ENCODE measurements at places on chromosomes 4 and X.

DNA sequence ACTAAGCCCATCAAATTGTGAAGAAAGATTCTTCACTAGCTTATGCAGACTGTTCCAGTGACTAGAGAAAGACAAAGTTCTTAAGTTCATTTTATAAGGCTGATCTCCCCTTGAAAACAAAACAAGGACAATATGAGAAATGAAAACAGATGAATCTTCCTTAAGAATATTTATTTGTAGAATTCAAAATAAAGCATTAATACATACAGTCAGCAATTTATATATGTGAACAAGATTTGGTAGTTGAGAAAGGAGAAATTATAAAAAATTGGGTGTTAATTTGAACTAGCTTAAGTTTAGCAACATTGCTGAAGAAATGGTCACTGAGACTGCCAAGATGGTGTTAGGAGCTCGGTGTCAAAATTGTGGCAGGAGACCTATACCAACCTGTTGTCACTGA is 41.4 kb upstream of the TAPT1 start:
- DNase-seq: no peak

GRCh38 chr4:55661398-55662056 is 25.4 kb upstream of the NMU start:
- no peak for DNase-seq

DNA sequence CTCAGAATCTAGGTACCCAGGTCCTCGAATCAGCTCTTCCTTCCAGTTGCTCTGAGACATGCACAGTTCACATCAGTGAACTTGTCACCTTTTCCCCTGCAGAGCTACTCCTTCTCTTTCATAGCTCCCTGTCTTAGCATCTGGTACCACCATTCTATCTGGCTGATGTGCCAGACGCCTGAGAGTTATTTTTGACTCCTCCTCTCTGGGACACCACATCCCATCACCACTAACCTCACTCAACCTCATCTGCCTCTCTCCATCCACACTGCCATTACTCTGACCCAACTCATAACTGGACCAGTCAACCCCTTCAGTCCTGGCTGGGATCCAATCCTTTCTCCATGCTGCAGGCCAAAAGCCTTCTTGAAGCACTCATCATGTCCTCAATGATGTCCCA is 44.5 kb downstream of the SLC2A9 start:
- no peak for DNase-seq

DNA sequence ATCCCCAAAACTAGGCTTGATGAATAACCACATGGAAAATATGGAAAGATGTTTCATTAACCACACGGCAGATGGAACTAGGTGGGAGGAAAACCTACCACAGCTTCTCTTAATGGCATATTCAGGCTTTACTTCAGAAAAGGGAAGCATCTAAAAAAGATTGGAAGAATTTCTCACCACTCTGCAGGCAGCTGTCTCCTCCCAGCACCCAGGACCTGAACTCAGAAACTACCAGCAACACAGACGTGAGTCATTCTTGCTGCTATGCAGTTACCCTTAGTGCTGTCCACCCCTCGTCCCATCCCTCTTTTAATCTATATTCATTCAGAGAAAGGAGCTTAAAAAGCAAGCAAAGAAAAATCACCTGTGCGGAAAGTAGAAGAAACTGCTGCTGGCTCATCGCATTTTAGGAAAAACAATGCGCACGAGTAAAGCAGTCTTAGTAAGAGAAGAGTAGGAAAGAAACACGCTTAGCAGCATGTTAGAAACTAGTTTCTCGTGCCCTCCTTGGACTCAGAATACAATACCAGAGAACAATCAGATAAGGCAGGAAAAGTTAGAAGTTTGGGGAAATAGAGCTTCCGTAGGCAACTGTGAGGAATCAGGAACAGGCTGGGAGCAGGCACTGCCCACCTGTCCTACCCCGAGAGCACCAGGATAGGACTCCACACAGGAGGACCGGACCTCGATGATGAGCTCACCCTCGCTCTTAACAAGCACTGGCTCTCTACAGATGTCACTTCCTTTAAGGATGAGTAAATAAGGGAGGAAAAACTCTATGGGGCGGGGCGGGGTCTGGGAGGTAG is 48.1 kb upstream of the ENPP6 start:
- DNase-seq: peak; percentile 34

DNA sequence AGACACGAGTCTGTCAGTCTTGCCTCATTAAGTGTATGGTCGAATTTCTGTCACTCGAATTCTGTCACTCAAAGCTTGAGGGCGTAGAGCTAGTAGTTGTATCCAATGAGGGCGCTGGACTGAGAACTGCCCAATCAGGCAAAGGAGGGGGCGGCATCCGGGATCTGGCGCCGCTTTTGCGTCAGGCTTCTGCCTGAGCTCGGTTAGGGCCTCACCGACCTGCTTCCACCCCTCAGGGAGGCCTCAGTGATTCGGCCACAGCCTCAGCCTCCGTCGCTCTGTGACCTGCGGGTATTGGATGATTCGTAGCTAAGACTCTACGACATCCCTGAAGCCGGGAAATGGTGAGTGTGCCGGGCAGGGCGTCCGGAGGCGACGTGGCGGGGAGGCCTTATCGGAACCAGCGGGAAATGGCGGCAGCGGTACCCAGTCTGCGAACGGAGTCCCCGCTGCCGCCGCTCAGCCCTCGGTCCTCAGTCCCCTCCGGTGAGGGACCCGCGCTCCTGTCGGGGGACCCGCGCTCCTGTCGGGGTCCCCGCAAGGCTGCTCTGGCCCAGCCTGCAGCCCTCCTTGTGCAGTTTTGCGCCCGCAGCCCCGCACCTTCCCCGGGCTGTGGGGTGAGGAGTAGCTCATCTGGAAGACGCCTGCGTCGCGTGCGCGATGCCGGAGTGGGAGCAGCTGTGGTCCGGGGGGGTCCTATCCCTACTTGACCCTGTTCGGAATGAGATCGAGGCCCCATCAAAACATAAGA is 88.3 kb downstream of the ZNF718 start:
- peak; percentile 89 for DNase-seq

DNA sequence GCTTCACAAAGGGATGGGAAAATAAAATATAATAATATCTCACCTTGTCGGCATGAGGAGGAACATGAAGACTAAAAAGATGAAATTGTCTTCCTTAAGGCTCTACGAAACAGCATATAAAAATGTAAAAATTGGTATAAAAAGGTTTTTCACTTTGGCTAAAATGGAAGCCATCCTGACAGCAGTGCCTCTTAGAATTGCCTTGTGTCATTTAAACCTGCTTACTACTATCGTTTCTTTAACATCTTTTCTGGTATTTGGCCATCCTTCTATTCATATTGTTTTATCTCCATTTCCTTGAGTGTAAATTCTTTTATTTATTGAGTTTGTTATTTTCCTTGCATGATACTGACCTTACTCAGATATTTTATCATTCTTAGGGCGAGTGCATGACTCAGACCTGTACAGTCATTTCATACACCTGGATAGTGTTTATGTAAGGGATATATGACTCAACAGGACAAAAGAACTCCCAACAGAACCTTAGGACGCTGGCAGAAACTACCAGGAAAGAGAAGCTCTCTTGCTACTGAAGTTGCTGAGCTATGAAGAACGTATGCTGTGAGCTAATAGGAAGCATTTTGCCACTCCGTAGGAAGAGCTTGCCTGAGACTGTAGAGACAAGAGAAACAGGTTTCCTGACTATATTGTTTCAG is 5.8 kb upstream of the CDKN2AIP start:
- peak; percentile 76 for DNase-seq
